ENCODE measurements at places on chromosomes 11 and 22.

GRCh38 chr11:1639666-1640065 is 10.1 kb downstream of the KRTAP5-5 start:
- no peak for DNase-seq

DNA sequence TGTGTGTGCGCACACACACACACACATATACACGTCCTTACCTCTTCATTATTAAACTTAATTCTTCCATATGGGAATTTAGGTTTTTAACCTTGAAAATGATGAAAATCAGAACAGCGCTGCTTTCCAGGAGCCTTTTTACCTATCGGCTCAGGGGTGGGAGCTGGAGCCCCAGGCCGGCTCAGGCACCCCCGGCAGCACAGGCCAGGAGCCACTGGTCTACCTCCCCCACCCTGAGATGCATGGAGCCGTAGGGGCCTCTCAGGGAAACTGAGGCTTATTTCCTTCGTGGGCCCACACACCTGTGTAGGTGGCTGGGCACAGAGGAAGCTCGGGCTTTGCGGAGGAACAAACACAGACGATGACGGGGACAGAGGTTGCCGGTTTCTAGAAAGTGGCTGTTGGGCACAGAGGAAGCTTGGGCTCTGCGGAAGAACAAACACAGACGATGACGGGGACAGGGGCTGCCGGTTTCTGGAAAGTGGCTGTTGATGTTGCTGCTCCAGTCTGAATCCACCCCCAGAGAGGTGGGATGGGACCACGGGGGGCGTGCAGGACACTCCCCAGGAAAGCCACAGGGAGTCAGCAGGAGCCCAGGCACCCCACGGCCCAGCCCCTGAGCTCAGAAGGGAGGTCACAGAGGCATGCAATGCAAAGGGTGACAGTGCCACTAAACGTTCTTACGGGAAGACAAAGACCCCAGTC is 149.4 kb downstream of the BRD1 start:
- no peak for DNase-seq

DNA sequence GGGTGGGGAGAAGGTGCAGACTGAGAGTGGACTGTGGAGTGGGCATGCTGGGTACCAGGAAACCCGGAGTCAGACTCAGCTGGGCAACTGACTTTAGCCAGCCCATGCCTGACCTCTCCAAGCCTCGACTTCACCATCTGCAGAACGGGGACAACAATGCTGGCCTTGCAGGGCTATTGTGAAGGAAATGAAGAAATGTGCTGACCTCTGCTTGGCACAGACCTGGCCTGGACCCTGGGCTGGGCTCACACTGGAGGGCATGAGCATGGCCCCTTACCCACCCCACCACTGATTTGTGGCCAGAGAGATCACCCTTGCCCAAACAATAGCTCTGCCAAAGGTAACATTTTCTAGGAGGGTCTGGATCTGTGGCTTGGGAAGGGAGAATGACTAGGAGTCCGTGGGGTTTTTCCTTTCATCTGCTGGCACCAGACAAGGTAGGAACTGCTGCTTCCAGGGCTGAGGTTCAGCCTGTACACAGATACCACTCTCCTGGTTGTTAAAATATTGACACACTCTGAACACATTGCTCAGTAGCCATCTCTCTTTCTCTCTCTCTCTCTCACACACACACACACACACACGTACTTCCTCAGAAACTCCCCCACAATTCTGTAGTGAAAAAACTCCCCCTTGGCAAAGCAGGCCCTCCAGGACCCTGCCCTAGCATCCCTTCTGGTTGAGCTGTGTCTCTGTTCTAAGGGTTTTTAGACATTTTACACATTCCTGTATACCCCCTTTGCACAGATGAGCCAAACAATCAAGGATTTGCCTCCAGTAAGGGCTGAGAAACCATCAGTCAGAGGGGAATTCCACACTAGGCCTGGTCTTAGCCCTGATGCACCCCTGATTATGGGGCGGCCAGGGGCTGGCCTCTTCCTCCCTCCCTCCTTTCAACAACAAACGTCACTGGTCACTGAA is 1.0 kb downstream of the MOGAT2 start:
- DNase-seq, result no peak

DNA sequence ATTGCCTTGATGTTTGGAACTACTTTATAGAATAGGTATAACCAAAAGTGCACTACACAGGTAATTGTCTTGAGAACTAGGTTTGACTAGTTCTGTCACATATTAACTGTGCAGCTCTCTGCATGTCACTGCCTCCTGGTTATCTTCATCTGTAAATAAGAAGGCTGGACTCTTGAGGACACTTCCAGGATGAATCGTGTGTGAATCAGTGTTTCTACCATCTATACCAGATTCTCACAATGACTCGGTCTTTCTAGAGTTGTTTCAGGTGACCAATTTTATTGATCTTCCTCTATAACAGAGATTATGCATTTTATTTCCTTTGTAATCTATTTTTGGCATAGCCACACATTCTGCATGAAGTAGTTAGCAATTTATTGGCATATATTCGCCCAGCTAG is 1181.0 kb upstream of the TENM4 start:
- DNase-seq, result no peak

GRCh38 chr11:9315078-9315688 is 790 bp upstream of the TMEM41B start:
- no peak for DNase-seq

DNA sequence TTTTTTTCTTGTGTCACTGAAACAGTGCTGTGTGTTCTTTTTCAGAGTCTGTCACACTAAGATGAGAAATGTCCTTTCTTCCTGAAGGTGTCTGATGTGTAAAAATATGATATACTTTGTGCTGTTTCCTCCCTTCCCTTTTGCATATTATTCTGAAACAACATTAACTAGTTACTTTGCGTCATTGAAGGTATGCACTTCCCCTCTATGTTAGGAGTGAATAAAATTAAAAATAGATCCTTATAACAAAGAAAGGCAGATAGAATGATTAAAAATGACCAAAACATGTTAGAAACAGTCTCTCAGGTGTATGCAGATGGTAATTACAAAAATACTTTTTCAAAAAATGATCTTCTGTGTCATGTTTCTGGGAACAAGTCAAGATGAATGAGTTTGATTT is 1.6 kb upstream of the RAB30 start:
- DNase-seq, result no peak

DNA sequence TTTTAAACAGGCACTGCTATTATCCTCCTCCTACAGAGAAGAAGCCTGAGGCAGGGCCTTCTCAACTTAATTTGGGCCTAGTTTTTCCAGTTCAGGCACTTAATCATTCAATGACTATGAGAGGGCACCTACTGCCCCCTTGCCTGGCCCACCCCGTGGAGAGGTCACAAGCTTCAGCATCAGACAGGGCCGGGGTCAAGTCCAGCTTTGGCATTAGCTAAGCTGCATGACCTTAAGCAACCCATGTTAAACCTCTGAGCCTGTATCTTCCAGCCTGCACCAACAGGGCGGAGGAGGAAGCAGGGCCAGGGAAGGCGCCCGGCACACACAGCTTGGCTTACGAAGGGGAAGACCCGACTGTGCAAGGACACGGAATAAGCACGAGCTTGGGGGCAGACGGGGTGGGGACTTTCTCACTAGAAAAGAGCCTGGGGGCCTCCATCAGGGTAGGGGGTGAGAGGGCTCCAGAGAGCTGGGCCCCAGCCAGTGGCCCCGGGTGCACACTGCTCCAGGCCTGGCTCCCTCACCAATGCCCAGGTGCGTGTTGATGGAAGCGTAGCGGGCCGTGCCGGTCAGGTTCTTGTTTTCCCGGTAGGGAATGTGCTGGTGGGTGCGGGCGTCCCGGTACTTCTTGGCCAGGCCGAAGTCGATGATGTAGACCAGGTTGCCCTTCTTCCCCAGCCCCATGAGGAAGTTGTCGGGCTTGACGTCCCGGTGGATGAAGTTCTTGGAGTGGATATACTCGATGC is 16.9 kb downstream of the CSNK1E start:
- DNase-seq, result no peak

- DNase-seq, result no peak
Observed at GRCh38 chr22:46402505-46402904, 67.0 kb downstream of the TRMU start.

DNA sequence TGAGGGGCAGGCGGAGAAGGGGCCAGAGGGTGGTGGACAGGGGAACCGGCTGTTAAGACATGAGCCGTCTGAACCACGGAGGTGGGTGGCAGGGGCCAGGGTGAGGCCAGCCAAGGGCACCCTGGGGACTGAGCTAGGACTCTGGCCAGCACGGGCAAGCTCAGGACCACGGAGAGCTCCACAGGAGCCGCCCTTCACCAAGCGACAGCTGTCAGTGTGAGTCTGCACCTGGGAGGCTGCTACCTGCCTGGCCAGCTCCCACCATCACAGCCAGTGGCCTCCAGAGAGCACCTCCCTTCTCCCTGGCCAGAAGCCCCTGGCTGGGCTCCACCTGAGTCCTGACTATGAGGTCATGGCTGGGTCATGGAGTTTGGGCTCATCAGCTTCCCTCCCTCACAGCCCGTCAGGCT is 21.6 kb downstream of the MGAT3 start:
- DNase-seq, result no peak

- no peak for DNase-seq
Observed at GRCh38 chr11:79179087-79179486, 261.7 kb downstream of the TENM4 start.

- no peak for DNase-seq
Observed at GRCh38 chr11:126862664-126863243, 137.8 kb downstream of the KIRREL3 start.
